ENCODE measurements at places on chromosomes 16 and 17. TPM values are rescaled to one million over a fixed set of nuclear protein-coding genes. Genes with fewer than 3 reads are reported as not detected.

Gene ITGAD
- not detected for total RNA-seq

Gene ZPBP2
- not detected for total RNA-seq

Gene KRT31
- total RNA-seq = not detected

Gene BRCA1
- total RNA-seq = 29.9 TPM

GRCh38 chr17:45841883-45842525 is 2.7 kb upstream of the SPPL2C start:
- no peak for DNase-seq

GRCh38 chr17:78168903-78169793 is 767 bp downstream of the SYNGR2 start:
- DNase-seq = no peak

GRCh38 chr17:21282850-21283249 is 1.7 kb upstream of the MAP2K3 start:
- no peak for DNase-seq

GRCh38 chr17:58399974-58400373 is 17.4 kb downstream of the RNF43 start:
- DNase-seq = no peak

DNA sequence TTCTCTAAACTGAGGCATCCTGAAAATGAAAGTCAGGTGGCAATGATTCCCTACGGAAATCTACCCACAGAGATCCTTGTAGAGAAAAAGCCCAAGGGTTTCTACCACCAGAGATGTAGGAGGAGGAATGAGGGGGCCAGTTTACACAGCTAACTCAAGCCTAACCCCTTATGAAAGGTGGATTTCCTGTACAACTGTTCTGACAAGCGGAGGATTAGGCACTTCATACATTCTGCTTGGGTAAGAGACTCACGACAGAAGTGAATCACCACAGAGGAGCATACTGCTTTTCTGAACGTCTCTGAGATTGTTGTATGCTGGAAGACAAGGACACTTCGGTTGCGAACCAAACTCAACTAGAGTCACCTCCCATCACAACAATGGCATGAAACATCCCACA is 72.7 kb downstream of the SMG6 start:
- DNase-seq = no peak

DNA sequence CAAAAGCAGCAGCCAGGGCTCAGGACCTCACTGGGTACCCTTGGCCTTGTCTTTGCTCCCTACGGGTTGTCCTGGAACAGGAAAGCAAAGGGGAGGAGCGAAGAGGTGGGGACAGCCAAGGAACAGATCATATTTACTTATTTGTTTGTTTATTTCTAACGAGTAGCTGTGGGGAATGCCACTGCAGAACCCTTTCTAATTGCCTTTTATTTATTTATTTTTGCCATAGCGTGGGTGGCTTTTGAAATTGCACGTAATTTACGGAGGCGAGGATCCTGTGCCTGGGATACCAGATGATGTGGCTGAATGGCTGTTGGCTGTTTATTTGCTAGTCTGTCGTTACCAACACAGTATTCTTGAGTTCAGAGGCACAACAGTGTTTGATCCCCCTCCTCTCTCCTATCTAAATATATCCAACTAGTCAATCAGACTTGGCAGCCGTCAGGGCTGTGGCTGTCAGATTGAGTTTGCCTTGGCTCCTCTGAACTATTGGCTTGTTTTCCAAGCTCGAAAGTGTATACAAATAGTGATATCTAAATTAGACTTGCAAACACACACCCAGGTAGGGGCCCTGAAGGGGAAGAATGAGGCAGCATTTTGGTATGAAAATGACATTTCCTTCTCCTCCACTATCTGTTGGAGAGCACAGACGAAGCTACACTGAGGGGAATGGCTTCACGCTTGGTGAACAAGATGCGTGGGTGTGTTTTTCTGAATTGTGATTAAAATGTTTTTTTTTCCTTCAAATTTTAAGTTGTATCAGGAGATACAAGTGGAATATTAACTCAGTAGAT is 110.4 kb downstream of the MSI2 start:
- no peak for DNase-seq

GRCh38 chr16:57610611-57611010 is 17.8 kb upstream of the ADGRG1 start:
- no peak for DNase-seq

GRCh38 chr16:83720981-83721380 is 86.8 kb upstream of the HSBP1 start:
- DNase-seq = no peak

- no peak for DNase-seq
Observed at GRCh38 chr17:40800381-40800780, 622 bp upstream of the KRT28 start.

DNA sequence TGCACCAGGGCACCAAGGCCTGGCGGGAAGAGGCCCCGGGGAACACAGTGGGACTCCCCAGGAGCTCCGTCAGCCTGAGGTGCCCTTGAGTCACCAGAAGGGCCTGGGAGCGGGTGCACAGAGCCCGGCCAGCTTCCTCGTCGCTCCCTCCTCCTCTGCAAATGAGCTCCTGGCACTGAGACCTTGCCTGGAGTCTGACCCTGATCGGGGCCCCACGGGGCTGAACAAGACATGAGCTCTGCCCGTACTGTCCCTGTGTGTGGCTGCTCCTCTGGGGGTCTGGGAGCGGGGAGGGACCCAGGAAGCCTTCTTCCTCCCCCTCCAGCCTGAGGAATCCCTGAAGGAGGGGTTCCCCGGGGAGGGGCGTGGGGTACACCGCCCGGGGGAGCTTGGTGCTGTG is 36.4 kb upstream of the SSTR5 start:
- DNase-seq = no peak

- no peak for DNase-seq
Observed at GRCh38 chr16:90047714-90048346, 28.6 kb upstream of the DBNDD1 start.
